Ascending aorta (tissue), 2 donors: ENCODE measurements at places on chromosomes 7 and 10.

DNA sequence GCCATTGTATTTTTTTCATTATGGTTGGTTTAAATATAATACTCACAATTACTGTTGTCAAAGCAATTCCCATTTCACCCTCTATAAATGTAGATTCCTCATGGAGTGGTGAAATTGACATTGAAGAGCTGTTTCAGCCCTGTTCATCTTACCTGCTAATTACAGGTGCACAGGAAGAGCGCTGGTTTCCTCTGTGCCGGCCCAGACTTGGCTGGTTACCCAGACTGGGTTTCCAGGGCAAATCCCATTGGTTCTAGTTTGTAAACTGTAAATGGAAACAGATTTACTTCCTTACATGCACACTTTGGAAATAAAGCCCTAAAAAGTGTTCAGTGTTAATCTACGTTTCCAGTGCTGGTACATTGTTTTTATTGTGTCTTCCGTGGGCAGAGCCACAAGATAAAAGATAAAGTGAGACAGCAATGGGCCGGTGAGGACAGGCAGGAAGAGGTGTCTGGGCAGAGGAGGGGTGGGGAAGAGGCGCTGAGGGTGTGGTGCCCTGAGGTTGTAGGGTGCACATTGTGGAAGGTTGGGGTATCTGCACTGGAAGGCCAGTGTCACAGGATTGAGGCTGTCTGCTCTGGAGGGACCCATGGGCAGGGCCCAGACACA lies 71.6 kb upstream of the ZPBP start:
- no peak for DNase-seq

GRCh38 chr10:116430288-116430687 lies 2.6 kb downstream of the PNLIPRP3 start:
- no peak for DNase-seq

DNA sequence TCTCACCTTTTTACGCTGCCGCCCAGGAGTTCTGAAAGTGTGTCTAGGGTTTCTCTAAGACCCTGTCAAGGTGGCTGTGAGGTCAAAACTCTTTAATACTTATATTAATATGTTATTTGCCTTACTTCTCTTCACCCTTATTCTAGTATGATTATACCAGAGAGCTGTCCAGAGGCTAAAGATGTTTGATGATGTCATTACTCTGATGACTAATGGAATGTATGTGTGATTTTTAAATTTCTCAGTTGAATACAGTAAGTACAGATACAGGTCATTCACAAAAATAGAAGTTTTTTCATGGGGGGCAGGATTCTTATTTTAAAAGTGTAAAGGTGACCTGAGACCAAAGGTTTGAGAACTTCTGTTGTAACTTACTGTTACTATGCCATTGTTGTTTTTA lies 150.6 kb upstream of the FOXP2 start:
- no peak for DNase-seq

- no peak for DNase-seq
Observed at GRCh38 chr7:135801877-135802276, 53.3 kb upstream of the FAM180A start.

GRCh38 chr10:54131833-54132232 lies 669.2 kb downstream of the PCDH15 start:
- DNase-seq: no peak

GRCh38 chr7:92875719-92876118 lies 39.3 kb upstream of the CDK6 start:
- DNase-seq: no peak

GRCh38 chr10:74306227-74306982 lies 155.4 kb downstream of the ADK start:
- no peak for DNase-seq

DNA sequence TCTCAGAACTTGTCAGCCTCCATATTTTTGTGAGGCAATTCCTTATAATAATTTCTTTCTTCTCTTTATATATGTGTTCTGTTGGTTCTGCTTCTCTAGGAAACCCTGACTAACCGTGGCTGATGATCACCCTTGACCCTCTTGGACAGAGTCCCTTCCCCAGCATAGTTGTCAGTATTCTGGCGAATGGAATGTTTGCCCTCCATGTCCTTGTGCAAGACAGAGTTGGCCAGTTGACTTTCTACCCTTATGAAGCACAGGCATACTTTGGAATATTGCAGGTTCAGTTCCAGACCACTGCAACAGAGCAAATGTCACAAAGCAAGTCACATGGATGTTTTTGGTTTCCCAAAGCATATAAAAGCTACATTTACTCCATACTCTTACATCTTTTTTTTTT lies 297.7 kb upstream of the SHH start:
- no peak for DNase-seq

DNA sequence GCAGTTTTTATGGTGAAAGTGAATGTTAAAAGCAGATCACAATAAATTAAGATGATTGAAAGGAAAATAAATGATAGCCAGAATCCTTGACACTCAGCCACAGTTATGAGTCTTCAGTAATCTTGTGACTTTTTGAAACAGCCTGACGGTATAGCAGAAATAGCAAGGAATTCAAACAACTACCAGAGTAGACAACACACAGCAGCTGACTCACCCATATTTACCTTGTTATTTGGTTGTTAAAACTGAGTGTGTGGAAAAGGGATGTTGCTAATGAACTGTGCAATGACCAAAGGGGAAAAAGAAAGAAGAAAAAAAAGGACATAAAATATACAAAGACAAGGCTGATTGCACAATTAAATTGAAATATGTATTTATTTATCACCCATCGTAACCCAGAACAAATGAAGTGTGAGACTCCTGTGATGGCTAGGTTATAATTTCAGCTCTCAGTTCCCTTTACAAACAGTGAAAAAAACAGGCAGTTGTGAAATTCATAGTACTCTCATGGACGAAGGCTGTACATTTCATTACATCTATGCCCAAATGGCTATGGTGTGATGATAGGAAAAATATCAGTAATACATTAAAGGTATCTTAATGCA lies 1023.0 kb upstream of the SORCS1 start:
- no peak for DNase-seq
